ENCODE measurements at places on chromosomes 6 and 20.

GRCh38 chr6:87498048-87498447, 25.3 kb downstream of the SLC35A1 start:
- DNase-seq, result no peak

DNA sequence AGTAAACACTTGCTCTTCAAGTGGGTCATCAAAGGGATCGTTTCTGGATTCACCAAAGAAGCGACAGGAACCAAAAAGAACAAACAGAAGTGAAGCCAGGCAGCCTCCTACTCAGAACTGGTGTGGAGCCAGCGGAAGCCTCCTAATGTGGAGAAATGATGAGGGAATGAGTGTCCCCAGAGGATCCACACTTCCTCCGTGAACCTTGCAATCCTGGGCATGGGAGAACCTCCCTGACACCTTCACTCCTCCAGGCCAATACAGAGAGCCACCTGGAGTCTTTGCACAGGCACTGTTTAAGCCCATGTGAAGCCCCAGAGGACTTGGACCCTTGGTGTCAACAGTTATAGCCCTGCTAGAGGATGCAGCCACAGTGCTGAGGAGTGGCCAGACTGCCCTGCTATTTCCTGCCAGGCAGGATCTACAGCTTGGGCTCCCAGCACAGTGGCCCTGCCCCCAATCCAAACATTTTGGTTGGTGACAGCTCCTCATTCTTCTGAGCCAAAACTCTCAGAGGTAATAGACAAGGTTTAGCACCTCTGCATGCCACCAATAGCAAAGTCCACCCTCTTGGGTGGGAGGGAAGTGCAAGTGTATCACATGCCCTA, 23.2 kb upstream of the SERINC1 start:
- DNase-seq, result no peak

- no peak for DNase-seq
These were observed 23.3 kb downstream of the NRSN1 start for GRCh38 chr6:24149296-24149695.

DNA sequence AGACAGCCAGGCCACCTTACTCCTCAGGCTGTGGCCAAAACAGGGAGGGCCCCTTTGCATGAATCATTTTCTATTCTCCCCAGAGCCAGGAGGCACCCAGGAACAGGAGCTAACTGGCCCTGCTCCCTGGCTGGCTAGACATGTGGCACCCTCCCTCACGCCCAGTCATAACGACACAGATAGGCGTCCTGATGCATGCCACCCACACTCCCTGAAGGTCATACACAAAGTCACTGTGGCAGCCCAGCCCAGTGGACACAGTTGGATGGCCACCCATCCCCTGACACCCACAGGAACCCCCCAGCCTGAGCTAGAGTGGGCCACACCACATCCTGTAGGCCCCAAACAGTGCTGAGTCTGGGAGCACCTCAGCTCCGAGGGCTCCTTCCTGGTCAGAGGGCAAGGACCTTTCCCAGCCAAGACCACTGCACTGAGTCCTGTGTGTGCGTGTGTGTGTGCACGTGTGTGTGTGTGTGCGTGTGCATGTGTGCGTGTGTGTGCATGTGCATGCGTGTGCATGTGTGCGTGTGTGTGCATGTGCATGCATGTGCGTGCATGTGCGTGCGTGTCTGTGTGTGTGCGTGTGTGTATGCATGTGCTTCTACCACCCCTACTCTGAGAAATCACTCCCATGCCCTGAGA, 21.6 kb downstream of the TFEB start:
- DNase-seq, result no peak
